Choroid plexus epithelial cell (primary cell): ENCODE measurements at places on chromosomes 16 and 17.
A peak's percentile ranks its signal among the peaks of the same experiment; 100 is the strongest.

- DNase-seq, result no peak
These were observed 186.3 kb upstream of the SOX9 start for GRCh38 chr17:71934520-71934919.

GRCh38 chr17:51819341-51820219, 338.9 kb downstream of the CA10 start:
- no peak for DNase-seq

DNA sequence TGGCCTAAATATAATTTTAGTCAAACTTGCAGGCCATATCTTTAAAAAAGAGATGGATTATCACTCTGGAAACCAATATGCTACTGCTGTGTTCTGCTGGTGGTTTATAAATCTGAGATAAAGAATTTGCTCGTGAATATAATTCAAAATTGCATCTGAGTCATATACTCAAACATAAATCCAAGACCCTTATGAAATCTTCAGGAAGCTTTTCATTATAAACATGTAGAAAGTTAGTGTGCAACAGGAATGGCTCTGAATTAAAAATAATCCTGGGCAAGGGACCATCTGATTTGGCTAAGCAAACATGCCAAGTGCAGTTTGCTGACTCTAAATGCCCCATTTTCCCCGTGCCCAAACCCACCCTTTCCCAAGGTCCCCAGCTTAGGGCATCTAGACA, 57.3 kb downstream of the TEX2 start:
- DNase-seq, result no peak

DNA sequence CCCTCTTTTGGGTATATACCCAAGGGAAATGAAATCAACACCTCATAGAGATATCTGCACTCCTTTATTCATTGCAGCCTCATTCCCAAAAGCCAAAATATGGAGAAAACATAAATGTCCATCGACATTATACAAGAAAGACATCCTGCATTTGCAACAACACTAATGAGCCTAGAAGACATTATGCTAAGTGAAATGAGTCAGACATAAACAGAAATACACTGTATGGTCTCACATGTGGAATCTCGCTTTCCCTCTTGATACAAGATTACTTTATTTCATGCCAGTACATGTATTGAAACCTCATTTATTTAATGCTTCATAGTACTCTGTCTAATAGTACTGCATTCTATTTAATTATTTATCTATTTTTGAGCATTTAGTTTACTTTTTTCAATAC, 157.2 kb downstream of the ZNF18 start:
- DNase-seq, result no peak

- no peak for DNase-seq
These were observed 58.7 kb upstream of the LYRM9 start for GRCh38 chr17:27951872-27952271.

GRCh38 chr16:9497750-9498149, 406.3 kb downstream of the HAPSTR1 start:
- no peak for DNase-seq

DNA sequence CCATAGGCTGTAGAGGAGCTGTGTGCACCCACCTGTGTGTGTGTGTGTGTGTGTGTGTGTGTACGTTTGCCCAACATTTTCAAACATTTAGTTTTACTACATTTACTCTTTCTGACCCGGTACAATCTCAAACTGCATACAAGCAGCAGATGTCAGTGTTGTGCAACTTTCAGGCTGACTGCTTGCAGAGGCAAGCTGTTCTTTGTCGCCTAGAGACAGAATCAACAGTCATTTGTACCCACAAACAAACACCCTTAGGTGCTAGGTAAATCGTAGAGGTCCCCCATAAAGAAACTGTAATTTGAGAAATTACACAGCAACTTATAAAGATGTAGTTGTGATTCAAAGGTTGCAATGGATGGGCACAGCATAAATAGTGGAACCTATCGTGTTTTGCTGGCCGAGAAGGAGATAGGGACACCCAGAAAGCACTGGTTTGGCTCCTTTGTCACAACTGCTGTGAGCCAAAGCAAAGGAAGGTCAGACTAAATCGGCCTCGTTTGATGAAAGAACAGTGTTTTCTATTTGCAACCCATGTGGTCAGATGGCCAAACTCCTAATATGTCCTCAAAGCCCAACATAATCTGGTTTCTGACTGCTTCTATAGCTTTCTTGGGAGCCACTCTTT, 478.4 kb downstream of the TOX3 start:
- DNase-seq, result peak; percentile 16

DNA sequence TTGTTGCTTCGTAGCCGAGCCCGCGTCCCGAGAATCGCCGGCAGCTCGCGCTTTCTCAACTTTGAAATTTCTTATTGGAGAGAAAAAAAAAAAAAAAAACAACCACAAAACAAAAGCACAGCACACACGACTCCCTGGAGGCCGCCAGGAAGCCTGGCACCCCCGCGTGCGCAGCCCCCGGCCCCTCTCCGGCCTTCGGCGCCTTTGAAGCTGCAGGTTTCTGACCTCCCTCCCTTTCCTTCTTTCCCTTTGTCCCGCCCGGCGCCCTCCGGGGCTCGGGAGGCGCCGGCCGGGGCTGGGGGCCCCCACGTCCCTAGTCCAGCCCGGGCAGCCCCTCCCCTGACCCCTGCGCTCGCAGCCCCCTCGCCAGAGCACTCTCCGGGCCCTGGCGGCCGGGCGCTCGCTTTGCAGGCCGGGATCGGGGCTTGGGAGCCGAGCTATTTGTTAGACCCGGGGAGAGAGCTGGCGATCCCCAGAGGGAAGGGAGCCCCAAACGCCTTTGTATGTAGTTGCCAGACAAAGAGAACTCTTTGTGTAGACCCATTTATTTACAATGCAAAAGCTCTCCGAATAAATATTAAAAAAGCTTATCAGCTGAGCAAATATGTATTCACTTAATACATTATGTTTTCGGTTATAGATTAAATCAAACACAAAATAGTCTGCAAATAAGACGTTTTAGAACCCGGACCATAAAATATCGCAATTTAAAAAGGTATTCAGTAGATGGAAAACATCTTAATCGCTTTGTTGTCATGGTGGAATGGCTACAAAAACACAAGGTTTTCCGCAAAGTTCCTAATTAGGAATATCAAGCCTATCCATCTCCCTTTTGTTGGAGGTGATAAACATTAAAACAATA, 2.3 kb downstream of the BAHCC1 start:
- DNase-seq, result peak; percentile 67

DNA sequence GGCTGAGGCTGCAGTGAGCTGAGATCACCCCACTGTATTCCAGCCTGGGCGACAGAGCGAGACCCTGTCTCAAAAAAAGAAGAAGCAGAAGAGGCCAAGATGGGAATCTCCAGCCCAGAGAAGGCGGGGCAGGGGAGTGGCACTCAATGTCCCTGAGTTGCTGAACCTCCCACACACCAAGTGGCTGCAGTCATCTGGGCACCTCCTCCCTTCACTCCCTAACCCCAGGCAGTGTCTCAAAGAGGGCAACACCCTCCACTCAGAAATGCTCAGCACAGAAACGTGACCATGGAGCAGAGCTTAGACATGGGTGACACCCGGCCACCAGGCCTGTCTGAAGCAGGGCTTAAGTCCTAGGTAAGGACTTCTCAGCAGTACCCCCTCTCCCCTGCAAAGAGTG, 36.3 kb upstream of the BCAR1 start:
- DNase-seq, result no peak

DNA sequence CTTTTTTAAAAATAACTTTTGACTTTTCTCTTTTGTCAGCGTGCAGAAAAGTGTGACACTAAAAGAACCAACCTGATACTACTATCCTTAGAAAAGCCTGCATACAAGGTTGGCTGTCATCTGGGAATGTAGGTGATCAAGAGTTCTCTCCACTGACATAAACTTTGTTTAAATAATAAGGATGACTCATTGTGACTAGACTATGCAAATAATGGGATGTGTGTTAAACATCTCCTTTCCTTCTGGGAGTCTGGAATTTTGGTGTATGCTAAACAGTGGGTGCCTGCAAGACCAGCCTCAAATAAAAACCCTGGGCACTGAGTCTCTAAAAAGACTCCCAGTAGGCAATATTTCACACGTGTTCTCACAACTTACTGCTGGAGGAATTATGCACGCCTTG, 373.4 kb downstream of the CNTNAP4 start:
- DNase-seq, result no peak
